ENCODE measurements at places on chromosomes 2 and 18.

- peak; percentile 83 for DNase-seq
Measured at GRCh38 chr2:69642709-69643601, 584 bp downstream of the AAK1 start.

DNA sequence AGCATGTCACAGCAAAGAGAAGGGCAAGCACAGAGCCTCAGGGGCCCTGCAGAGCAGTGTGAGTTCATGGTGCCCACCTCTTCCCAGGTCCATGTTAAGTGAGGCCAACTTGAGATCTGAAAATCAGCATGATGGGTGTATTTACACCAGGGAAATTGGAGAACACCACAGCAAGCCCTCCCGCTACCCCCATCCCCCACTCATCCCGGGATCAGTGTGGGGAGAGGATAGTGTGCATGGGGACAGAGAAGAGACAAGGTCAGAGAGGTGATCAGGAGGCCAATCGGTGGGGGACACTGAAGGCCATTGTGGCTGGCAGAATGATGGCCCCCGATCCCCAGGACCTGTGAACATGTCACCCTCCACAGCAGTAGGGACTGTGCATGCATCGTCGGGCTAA lies 54.7 kb downstream of the PTGR3 start:
- DNase-seq = no peak

DNA sequence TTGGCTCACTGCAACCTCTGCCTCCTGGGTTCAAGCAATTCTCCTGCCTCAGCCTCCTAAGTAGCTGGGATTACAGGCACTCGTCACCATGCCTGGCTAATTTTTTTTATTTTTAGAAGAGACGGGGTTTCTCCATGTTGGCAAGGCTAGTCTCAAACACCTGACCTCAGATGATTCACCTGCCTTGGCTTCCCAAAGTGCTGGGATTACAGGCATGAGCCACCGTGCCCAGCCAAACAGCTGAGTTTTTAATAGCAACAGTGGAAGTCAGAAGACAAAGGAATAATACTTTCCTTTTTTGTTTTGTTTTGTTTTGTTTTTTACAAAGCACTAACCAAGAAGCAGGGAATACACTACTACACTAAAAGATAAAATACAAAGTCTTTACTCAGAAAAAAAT lies 16.9 kb downstream of the GPR75 start:
- DNase-seq = no peak

DNA sequence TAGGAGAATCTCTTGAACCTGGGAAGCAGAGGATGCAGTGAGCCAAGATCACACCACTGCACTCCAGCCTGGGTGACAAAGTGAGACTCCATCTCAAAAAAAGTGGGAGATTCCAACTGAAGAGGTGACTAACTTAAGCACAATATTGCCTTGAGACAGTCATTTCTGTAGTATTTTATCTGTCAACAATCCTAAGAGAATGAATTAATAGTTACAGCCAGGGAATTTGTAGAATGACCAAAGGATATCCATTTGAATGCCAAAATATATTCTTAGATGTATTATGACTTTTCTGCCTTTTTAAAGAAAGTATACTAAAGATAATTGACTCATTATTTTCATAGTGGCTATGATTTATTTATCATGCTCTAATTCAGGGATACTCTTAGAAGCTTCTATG lies 40.7 kb upstream of the CCDC150 start:
- peak; percentile 63 for DNase-seq

DNA sequence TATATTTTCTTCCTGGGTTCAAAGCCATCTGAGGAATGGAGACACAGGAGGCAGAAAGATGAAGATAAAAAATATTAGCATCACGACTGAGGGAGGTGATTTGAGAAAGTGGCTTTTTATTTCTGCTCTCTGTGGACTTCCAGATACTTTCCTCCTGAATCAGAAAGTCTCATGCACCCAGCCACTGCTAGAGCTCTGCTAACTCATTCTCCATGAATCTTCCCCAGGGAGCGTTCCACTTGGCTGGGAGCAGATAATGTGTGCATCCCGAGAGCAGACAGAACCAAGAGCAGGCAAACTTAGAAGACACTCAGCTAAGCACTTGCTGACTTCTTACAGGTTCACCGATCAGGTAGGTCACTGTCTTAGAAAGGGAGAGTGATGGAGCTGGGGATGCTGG lies 264.1 kb upstream of the THUMPD2 start:
- DNase-seq = peak; percentile 73

GRCh38 chr18:66916834-66917233 lies 312.9 kb upstream of the CDH19 start:
- DNase-seq = no peak

GRCh38 chr2:212488611-212489010 lies 50.0 kb downstream of the ERBB4 start:
- DNase-seq = no peak

DNA sequence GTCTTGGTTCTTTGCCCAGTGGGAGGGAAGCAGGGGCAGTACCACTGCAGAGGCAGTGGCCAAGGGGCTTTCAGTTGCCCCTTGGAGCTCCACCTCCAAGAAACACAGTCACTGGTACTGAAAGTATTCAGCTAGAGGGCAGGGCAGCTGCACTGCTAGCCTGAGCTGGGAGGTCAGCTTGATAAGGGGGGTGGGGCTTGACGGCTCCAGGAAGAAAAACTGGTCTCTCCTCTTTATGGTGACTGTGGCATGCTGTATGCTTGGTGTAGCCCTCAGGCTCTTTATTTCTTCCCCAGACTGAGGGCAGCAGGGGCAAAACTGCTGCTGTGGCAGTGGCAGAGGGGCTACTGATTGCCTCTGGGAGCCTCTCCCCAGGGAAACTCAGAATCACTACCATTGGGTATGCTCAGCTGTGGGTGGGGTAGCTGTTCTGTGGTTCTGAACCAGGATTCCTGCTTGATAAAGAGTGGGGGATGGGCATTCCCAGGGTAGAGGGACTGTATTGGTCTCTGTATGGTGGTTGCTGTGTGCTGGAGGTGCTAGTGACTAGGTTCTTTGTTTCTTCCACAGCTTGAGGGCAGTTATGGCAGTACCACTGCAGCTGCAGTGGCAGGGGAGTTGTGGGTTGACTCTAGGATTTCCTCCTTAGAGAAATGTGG lies 134.6 kb upstream of the SCN7A start:
- no peak for DNase-seq

DNA sequence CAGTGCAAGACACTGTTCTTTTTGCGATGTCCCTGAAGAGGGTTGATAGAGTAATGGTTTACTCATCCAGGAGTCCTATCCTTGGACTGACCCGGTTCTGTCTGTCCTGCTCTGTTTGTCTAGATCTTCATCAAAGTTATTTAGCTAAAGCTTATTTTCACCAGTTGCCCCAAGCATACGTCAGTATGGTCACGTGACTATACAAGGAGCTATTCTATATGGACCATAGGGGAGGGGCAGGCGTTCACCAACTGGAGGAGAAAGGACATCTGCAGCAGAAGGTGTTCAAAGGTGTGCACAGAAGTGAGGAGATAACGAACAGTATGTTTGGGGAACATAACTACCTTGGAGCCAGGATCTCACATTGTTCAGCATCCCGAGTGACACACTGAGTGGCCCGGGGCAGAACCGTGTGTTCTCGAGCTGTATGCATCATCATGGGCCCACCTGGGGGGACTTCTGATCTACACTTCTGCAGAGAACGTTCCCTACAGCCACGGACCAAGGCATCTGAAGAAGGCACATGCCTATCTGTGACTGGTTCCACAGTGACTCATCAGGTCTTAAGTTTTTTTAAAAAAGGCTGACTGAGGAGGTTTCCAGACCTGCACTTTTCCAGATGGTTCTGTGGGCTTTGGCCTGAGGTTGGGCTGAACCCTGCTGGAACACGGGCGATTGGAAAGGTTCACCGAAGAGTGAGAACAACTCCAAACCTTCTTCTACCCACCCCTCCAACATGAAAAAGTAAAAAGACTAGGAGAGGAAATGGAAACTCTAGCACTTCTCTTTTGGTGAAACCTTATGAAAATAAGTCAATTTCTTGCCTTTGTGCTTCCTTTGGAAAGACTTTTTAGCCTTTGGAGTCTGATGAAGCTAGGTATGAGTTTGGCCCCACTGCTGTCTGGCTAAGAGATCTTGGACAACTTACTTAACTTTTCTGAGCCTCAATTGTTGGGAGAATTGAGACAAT lies 68.6 kb upstream of the YWHAQ start:
- DNase-seq = peak; percentile 72

GRCh38 chr2:129877289-129877741 lies 102.2 kb upstream of the RAB6C start:
- peak; percentile 68 for DNase-seq

DNA sequence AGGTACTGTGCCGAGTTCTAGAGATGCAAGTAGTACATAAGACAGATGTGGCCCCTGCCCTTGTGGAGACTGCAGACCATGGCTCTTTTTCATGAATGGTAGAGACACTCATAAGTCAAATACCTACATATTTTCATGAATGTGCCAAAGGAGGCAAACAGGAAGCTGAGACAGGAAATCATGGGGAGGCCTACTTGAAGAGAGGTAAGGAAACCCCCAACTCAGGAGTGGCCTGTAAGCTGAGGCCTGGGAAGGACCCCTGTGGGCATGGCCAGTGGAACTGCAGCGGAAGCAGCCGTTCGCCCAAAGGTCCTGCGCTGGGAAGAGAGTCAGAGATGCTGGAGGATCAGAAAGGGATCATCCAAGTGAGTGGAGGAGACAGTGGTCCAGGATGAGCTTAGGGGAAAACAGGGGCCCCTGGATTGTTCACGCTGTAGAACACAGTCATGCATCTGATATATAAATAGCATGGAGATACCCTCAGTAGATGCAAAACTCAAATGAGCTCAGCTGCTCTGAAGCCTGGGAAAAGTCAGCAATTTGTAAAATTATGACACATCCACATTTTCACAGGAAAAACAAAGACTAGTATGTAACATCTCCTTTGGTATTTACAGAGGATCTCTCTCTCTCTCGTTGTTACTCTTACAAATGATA lies 228.9 kb downstream of the NEDD4L start:
- no peak for DNase-seq

DNA sequence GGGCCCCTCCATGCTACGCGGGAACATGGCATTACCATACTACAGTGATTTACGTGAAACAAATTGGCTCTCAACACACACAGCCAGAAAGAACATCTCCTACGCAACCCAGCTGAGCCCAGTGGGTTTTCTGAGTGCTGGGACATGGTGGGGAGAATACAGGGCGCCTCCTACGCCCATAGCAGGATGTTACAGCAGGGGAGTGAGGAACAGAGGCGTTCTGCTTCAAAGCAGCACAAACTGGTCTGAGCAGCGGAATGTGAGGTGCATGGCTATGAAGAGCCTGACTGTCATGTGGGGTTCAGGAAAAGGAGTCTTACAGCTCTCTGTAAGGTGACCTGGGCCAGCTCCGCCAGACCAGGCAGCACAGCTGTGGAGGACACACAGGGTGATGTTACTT lies 108.6 kb upstream of the REV1 start:
- DNase-seq = no peak

- DNase-seq = peak; percentile 63
Measured at GRCh38 chr2:176001281-176001915, 669 bp downstream of the LNPK start.

DNA sequence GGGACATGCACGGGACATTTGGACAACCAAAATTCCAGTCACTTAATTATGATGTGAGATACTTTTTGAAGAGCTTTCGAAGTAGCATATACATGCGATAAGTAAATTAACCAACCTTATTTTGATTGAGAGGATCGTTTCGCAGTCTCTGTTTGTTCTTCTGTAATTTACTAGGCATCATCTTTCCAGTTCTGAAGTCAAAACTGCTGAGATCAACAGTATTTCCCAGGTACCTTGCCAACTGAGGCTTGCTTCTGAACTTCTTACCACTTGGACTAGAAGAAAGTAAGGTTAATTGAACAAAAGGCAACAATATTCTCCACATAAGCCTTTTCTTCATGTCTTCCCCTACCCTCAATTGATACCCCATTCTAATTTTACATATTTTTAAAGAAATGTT lies 19.6 kb downstream of the MBD2 start:
- no peak for DNase-seq

- no peak for DNase-seq
Measured at GRCh38 chr18:44996261-44996660, 315.6 kb downstream of the SETBP1 start.

- DNase-seq = no peak
Measured at GRCh38 chr2:20623241-20623640, 27.7 kb downstream of the HS1BP3 start.

GRCh38 chr2:145652571-145653545 lies 1132.9 kb upstream of the ZEB2 start:
- DNase-seq = peak; percentile 77

DNA sequence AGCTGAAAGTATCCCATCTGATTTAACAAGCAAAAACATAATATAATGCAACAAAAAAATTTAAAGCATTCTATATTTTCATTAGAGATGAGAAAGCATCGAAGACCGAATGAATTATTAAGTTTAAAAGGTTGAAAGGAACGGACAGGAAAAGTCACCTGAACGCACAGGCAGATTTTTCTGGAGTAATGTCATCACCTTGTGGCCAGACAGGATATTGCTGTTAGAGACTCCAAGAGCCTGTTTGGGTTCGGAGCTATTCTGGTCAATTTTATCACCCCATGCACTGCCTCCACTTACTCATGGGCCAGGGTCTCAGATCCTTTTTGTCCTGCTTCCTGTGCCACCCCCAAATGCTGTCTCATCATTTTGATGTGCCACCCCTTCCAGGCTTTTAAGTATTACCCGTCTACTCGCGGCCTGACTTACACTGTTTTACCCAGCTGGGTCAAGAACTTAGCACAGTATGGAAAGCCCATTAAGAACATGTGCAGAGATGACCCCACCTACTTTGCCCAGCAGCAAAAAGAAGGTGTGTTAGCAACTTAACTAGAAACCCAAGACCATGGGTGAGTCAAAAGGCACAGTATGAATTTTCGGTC lies 27.3 kb downstream of the GKN2 start:
- peak; percentile 57 for DNase-seq

- DNase-seq = no peak
Measured at GRCh38 chr2:9618410-9618809, 12.4 kb downstream of the YWHAQ start.

DNA sequence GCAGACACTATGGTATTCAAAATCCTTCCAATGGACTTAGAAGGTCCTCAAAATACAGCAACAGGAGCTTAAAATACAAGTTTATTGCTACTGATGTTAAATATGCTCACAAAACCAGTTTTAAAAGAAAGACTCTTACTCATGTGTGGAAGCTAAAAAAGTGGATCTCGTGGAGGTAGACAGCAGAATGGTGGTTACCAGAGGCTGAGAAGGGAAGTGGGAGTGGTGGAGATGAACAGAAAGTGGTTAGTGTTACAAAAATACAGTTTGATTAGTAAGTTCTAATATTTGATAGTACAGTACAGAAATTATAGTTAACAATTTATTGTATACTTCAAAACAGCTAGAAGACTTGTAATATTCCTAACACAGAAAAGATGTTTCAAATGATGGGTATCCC lies 12.1 kb downstream of the ADAM17 start:
- DNase-seq = no peak

GRCh38 chr2:118431997-118432396 lies 343.7 kb downstream of the INSIG2 start:
- no peak for DNase-seq

Measured in EL (cell line).